Left colon (tissue), 2 donors: ENCODE measurements at places on chromosomes 2 and 18. TPM values are rescaled to one million over a fixed set of nuclear protein-coding genes. Genes with fewer than 3 reads are reported as not detected.

CHMP1B gene
- 95.0 TPM for total RNA-seq

RNF125 gene
- 8.5 TPM for total RNA-seq

AQP12A gene
- total RNA-seq = 0.92 TPM

PID1 gene
- total RNA-seq = 39.2 TPM

DLGAP1 gene
- 2.2 TPM for total RNA-seq

SNORC gene
- total RNA-seq = 38.2 TPM

KRTCAP3 gene
- total RNA-seq = 90.0 TPM

WDR43 gene
- 38.2 TPM for total RNA-seq

LYG2 gene
- not detected for total RNA-seq

KIF5C gene
- total RNA-seq = 1.4 TPM

TFCP2L1 gene
- 106 TPM for total RNA-seq

IGFBP2 gene
- 120 TPM for total RNA-seq

UBE2E3 gene
- 54.6 TPM for total RNA-seq

GLS gene
- 63.3 TPM for total RNA-seq

CFAP65 gene
- total RNA-seq = 0.76 TPM

FN1 gene
- total RNA-seq = 216 TPM

MOB1A gene
- 137 TPM for total RNA-seq

TTR gene
- total RNA-seq = 1.9 TPM

ERFE gene
- total RNA-seq = 0.45 TPM

ACADL gene
- total RNA-seq = 0.22 TPM

CDKL4 gene
- total RNA-seq = 0.78 TPM

SLC8A1 gene
- total RNA-seq = 22.6 TPM

ASXL3 gene
- 1.3 TPM for total RNA-seq

PROC gene
- 3.6 TPM for total RNA-seq

GULP1 gene
- 3.5 TPM for total RNA-seq

KCNIP3 gene
- total RNA-seq = 4.7 TPM

SLC14A1 gene
- 0.95 TPM for total RNA-seq

EPG5 gene
- 18.0 TPM for total RNA-seq

ADAM17 gene
- total RNA-seq = 22.0 TPM

OTX1 gene
- not detected for total RNA-seq

PTH2R gene
- total RNA-seq = 0.08 TPM

PLCL1 gene
- 1.1 TPM for total RNA-seq

ERICH2 gene
- not detected for total RNA-seq

WNT6 gene
- total RNA-seq = 0.92 TPM

CCL20 gene
- 13.6 TPM for total RNA-seq

GAL3ST2 gene
- 50.8 TPM for total RNA-seq

C2orf80 gene
- not detected for total RNA-seq

SLC40A1 gene
- total RNA-seq = 135 TPM

SULT1C3 gene
- not detected for total RNA-seq

TEX44 gene
- total RNA-seq = not detected

OTOF gene
- total RNA-seq = not detected

SCTR gene
- total RNA-seq = not detected

RAX gene
- total RNA-seq = not detected

RBFA gene
- 14.9 TPM for total RNA-seq

MOGAT1 gene
- total RNA-seq = not detected

TUBA4B gene
- not detected for total RNA-seq

PCARE gene
- not detected for total RNA-seq

ZFP36L2 gene
- total RNA-seq = 199 TPM

FOSL2 gene
- 142 TPM for total RNA-seq

AKAIN1 gene
- not detected for total RNA-seq

ANKRD30BL gene
- total RNA-seq = not detected

FAM237A gene
- total RNA-seq = not detected

RFTN2 gene
- total RNA-seq = 3.0 TPM

CHAC2 gene
- total RNA-seq = 3.7 TPM

KIF1A gene
- total RNA-seq = 2.1 TPM

DAW1 gene
- not detected for total RNA-seq
